ACHN (cell line): ENCODE measurements at places on chromosomes 2 and 18.

- DNase-seq: peak; percentile 82
Observed at GRCh38 chr2:196719110-196719872, 79.8 kb downstream of the CCDC150 start.

GRCh38 chr2:8211384-8211783 lies 470.5 kb upstream of the ID2 start:
- DNase-seq: no peak

DNA sequence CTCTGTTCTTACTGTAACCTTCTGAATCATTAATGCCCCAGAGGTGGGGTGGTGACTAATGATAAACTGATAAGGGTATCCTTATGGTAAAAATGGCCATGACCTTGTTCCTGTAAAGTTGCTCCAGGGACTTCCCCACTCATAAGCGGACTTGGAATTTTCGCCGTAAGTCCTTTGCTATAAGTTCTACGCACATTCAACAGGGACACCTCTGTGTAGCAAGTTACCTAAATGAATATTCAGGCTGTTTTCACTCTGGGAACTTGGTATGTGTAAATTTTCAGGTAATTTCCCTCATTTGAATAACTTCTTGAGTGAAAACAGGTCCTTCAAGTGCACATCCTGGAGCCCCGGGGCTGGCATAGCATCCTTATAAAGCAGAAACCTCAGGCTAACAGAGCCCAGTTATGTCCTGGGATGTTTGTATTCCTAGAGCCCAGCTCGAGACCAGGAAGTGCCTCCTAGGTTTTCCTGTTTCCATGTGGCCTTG lies 9.4 kb upstream of the AGFG1 start:
- DNase-seq: no peak

- peak; percentile 71 for DNase-seq
Observed at GRCh38 chr18:6355789-6356589, 58.7 kb downstream of the L3MBTL4 start.

DNA sequence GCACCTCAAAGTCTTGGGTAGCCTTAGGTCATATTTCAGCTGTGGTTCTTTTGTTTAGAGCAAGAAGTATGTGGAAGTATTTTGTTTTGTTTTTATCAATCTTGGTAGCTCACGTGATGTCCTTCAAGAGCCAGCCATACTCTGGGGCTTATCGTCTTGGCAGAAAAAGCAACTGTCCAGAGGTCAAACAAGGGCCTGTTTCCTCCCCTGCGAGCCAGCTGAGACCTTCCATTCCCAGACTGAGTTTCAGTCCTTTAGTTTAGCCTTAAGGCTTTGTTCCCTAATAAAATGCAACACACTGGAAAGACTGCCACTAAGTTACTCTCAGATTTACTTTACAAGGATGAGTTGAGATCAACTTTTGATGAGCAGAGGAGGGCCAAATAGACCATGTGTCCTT lies 63.5 kb downstream of the TXNL1 start:
- no peak for DNase-seq

- no peak for DNase-seq
Observed at GRCh38 chr2:1571477-1572417, 158.5 kb downstream of the TPO start.

- DNase-seq: no peak
Observed at GRCh38 chr2:37610638-37611289, 60.7 kb downstream of the CDC42EP3 start.

- DNase-seq: no peak
Observed at GRCh38 chr2:56666777-56667176, 483.0 kb downstream of the CCDC85A start.

DNA sequence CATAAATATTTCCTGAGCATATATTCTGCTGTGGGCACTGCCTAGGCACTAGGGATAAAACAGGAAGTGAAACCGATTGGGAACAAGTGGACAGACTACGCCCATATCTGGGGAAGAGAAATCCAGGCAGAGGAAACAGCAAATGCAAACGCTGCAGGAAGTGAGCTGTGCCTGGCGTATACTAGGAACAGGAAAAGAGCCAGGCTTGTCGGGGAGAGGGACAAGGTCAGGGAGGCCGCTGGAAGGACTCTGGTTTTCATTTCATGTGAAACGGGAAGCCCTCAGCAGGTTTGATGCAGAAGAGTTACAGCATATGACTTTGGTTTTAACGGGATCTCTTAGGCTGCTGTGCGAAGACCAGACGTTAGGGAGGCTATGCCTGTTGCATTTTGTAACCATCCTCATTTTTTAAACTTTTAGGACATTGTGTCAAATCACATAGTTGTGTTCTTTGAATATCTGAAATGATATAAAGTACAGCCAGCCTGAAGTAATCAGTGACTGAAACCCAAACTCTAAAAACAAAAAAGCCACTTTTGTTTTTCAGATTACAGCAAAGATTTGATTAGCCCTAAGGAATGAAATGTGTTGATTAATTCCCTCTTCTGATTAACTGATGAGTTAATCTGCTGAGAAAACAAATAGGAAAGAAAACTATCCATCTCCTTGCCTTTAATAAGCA lies 110.2 kb upstream of the PIEZO2 start:
- DNase-seq: no peak

DNA sequence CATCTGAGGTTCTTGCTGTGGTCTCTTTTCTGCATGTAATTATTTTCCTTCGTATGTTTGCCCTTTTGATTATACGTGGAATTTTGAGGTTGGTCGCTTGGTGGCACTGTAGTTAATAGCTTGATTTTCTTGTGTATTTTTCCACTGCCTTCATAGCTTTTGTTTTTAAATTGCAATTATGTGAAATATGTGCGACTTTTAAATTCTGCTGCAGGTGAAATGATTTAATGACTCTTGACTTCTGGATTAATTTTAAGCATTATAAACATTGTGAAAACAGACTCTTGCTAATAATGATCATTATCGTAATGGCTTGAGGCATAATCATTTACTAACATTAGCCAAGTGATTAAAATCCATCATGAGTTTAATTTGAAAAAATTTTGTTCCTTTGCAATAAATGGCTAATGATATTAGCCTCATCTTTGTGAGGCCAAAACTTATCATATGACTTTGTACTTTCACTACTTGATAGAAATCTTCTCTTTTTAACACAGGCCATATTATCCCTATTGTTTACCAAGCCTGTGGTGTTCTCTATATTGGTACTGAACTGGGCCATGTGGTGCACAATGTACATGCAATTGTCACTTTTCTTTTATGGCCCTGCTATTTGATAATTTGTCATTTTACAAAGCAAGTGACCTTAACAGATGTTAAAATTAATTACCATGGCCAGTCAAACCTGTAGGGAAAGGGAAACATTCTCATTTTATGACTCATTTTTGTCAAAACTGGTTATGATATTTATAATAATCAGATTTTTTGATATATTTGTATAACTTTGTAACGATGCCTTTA lies 62.8 kb upstream of the NEUROD1 start:
- DNase-seq: peak; percentile 62

DNA sequence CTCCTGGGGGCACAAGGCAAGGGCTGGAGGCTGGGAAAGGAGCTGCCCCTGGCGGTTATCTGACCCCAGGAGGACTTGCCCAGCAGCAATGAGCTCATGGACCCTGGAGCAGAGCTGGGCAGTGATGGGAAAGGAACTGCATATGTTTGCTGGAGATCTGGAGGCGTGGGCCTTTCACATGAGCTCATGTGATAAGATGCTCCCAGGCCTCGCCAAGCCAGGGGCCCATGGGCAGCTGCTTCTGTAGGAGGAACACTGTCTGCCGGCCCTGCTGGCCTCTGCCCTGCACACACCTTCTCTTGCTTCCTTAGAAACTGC lies 9.0 kb upstream of the NPPC start:
- no peak for DNase-seq

DNA sequence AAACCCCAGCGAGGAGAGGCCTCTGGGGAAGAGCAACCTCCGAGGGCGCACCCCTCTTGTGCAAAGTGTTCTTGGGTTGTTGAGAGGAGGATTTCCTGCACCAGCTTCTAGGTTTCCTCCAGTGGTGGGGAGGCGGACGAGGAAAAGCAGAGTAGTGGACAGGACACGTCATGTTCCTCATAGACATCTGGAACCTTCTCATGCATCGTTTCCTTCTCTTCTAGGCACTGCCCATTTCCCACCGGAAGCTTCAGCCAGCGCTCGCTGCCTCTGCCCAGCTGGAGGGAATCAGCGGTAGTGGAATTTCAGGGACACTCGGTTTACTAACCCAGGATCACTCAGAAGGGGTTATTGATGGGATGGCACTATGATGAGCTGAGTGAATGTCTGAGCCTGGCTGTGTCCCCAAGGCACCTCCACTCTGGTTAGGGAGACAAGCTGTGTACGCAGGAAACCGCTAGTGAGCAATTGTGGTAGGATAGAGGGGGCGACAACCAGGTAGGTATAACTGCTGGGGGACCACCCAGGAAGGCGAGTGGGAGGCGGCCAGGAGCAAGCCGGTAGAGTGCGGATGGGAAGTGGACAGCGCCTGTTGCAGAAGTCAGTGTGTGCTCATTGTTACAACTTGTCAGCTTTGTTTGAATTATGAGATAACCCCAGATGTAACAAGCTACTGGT lies 960 bp upstream of the APOB start:
- DNase-seq: no peak

DNA sequence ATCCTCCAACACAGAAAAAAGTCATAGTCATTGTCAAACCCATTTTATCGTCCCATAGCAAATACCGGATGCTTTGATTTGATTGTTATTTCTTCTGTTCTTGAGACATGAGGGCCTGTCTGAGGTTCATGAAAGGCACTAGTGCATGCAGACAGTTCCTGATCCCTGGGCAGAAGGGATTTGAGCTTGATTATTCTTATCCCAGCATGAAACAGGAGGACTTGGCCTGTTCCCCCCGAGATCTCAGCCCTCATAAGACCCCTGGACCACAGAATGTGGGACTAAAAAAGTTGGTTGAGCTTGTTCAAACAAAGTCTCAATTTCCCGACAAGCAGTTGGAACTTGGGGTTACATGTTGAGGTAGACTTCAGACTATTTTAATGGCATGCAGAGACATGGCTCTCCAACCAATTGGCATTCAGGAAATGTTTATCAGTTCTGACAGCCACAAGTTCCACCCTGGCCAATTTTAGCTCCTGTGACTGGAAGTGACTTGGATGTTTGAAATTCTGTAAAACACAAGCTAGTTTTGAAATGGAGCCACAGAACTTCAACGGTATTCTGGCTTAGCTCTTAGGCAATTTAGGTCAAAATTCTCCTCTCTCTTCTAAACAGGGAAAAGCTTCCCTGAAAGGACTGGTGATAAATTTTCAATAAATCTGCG lies 366.9 kb upstream of the SLC14A2 start:
- no peak for DNase-seq

DNA sequence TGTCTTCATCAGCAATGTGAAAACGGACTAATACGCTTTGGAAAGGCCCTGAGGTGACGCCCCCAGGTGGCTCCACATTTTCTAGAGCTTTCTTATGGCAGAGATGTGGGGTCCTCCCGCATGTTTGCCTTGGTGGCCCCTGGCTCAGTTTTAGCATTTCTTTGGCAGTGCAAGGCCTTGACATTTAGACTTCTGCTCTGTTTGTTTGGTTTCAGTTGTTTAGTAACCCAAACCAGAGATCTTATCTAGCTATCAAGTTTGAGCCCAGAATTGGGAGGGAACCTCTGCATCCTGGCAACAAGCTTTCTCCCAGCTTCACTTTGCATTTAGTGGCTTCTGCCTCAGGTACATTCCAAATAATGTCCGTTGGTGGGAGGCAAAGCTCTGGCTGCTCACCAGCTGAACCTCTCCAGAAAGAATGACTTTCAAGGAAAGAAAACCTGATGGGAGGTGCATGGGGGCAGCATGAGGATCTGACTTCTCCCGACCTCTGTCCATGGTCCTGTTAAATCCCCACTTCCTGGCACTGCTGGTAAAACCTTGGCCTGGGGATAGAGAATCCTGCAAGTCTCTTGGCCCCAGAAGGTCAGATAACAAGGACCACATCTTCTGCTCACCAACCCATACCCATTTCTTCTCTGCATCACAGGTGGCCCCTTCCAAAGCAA lies 12.0 kb upstream of the MBP start:
- DNase-seq: no peak

- no peak for DNase-seq
Observed at GRCh38 chr18:2923464-2923863, 76.7 kb downstream of the EMILIN2 start.

- DNase-seq: no peak
Observed at GRCh38 chr2:164705412-164706167, 84.3 kb upstream of the GRB14 start.

GRCh38 chr2:97738179-97739019 lies 25.0 kb downstream of the ZAP70 start:
- no peak for DNase-seq

GRCh38 chr2:126655500-126656430 lies at the start of gene GYPC:
Gene GYPC (plus strand): TSS chr2:126656158. CDS start chr2:126656264, 106 bp downstream.
- DNase-seq: peak; percentile 25
